Activated CD8-positive, alpha-beta memory T cell treated with anti-CD3 and anti-CD28 coated beads for 4 hours (primary cell): ENCODE measurements at places on chromosomes 4 and X.

- DNase-seq: no peak
Measured at GRCh38 chr4:121189326-121190215, 25.4 kb upstream of the TNIP3 start.

DNA sequence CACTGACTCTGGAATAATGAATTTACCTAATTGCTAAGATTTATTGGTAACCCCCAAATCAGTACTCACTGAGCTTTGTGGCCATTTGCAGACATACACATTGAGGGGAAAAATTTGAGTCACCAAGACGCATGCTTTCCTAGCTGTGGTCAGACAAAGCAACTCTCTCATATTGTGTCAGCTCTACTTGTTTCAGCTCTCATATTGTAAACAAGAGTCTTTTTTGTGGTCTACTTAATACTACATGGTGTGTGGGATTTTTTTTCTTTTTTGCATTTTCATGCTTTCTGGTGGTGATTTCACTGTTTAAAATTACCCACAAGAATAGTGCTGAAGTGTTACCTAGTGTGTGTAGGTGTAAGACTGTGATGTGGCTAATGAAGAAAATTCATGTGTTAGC is 428.2 kb upstream of the GALNT7 start:
- no peak for DNase-seq

GRCh38 chr4:69830560-69831269 is 29.2 kb downstream of the SULT1E1 start:
- no peak for DNase-seq

- DNase-seq: no peak
Measured at GRCh38 chr4:41572516-41572915, 34.6 kb downstream of the LIMCH1 start.
